T follicular helper cell (primary cell): ENCODE measurements at places on chromosomes 2 and 18.

DNA sequence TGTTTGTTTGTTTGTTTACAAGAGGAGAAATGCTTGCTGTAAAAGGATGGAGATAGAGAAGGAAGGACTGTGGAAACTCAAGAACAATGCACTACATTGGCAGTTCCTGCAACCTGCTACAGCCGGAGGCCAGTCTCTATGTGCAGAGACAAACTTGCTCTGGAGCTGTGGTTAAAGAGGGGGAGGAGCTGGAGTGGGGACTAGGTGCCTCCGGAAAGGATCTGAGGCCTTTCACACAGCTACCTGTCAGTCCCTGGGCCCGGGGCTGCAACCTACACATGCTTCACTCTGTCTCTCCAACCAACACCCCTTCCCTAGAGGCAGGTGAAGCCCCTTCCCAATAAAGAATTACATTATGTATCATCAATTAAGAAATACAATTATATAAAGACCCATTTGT, 1234.0 kb upstream of the ZEB2 start:
- no peak for DNase-seq

GRCh38 chr2:60366135-60366712, 187.2 kb downstream of the BCL11A start:
- no peak for DNase-seq

- DNase-seq: no peak
Observed at GRCh38 chr2:233892793-233893192, 24.4 kb upstream of the TRPM8 start.

DNA sequence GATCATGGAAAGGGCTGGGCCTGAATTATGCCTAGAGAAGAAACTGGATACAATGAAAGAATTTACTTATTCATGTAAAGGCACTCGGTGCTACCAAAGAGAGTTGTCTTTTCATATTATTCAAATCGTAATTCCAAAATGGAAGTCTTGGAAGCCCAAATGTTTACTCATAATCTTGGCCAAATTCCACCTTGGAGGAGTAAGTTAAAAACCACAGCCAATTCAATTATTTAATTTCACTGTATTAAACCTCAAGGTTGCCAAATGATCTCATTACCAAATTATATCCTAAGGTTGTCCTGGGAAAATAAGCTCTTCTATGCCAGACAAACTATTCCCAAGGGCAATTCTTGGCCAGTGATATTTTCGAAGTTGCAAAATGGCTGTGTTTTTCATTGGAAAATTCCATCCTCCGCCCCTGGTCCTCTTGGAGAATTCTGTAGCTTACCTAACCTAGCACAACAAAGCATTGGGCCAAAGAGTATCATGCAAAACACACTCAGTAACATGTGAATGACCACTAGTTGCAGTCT, 11.1 kb upstream of the VPS4B start:
- no peak for DNase-seq

GRCh38 chr18:8084160-8084559, 517.0 kb downstream of the PTPRM start:
- DNase-seq: no peak

GRCh38 chr2:171210864-171211431, 50.3 kb upstream of the TLK1 start:
- DNase-seq: peak; percentile 16

DNA sequence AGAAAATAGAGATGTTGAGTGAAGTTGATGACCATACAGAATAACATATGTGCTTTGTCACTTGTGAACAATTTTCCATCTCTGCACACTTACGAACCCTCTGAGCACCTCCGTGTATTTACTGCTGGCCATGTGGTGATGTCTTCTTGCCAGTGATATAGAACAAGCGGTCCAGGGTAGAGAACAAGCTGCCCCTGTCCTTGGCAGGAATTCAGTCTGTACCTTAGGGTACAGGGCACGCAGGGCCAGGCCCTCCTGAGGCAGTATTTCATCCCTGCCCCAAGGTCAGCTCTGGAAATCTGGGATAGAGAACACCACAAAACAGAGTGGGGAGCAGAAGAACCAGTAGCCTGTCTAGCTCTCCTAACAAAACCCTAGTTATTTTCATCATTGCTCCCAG, 44.6 kb downstream of the CDCA7 start:
- DNase-seq: no peak
